Stimulated activated CD4-positive, alpha-beta T cell treated with anti-CD3 and anti-CD28 coated beads, Interleukin-15, amount 100 ng/mL, for 48 hours (primary cell): ENCODE measurements at places on chromosomes 3 and 15.
A peak's percentile ranks its signal among the peaks of the same experiment; 100 is the strongest.

DNA sequence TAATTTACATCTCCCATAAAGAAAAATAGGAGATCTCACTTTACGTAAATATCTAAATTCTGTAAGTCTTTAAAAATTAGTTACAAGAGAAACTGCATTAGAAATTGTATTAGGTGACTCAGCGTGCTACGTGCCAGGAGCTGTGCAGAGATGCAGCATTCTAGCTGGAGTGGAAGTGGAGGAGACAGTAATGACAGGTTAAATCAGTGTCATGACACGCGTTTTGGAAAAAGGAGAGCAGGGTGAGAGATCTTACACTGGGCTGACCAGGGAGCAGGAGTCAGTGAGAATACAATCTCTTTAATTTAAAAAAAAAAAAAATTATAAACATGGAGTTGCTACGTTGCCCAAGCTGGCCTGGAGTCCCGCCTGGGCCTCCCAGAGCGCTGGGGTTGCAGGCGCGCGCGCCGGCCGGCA is 635 bp downstream of the TUBGCP5 start:
- no peak for DNase-seq

GRCh38 chr3:140250010-140250855 is 315.2 kb downstream of the CLSTN2 start:
- DNase-seq = no peak

- no peak for DNase-seq
Measured at GRCh38 chr15:78212546-78213424, 21.6 kb downstream of the ACSBG1 start.

DNA sequence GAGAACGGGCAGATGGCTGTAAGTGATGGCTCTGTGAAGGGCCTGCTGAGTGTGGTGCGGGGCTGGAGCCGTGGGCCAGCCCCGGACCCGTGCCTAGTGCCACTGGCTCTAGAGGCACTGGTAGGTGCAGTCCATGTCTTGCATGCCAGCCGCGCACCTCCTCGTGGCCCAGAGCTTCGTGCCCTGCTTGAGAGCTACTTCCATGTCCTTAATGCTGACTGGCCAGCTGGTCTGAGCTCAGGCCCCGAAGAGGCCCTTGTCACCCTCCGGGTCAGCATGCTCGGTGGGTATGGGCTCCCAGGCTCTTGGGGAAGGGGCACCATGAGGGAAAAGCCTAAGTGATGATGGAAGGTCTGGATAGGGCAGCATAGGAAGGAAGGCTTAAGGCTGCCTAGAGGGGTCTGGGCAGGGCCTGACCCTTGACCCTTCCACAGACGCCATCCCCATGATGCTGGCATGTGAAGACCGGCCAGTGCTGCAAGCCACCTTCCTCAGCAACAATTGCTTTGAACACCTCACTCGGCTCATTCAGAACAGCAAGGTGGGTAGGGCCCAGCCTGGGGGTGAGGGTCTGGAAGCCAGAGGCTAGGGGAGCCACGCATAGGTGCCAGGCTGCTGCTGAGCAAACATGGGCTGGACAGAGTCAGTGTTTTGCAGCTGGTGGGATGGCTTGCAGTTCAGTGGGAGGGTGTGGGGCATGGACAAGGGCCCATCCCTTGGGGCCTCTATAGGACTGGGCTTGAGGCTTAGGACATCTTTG is 12.1 kb downstream of the NBEAL2 start:
- DNase-seq = no peak

DNA sequence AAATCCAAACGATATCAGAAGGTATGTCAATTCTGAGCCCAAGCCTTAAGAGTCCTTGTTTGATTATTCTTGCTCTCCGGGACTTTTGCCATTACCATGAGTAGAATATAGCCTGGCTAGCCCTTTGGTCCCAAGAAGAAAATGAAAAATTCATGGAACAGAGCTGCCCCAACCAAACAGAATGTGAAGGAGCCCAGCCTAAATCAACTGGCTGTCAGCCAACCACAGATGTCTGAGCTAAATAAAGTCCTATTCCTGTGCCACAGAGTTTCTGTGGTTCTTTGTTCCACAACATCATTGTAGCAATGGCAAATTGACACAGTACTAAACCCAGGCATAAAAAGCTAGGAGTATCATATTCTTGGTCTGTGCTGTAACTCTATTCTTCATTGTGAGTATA is 185.2 kb downstream of the CPNE4 start:
- DNase-seq = no peak

- DNase-seq = peak; percentile 91
Measured at GRCh38 chr3:123201557-123202427, at the start of gene SEC22A. SEC22A (plus strand) TSS chr3:123201943; CDS start chr3:123209218, 7,275 bp downstream.

DNA sequence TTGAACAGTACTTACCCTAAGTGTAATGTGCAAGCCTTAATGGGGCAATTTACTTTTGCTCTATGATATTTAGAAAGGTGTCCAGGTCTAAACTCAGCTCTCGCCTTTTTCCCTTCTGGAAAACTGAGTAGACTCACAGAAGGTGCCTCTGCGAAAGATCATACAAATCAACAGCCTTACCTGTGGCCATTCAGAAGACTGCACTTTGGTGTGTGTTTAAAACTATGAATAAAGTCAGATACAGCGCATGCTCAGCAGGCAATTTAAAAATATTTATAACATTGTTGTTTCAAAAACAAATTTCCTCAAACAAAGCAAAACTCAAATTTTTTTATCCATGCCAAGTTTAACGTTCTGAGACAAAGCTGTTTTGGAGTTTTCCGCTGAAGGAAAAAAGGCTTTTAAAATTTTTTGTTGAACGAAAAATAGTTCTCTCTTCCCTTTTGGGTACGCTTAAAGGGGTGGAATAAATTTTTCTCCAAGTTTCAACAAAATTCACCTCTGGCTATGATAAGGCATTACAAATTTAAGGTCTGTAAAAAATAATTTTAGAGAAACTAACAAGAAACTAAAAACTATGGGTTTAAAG is 156.3 kb downstream of the TIGIT start:
- DNase-seq = no peak

DNA sequence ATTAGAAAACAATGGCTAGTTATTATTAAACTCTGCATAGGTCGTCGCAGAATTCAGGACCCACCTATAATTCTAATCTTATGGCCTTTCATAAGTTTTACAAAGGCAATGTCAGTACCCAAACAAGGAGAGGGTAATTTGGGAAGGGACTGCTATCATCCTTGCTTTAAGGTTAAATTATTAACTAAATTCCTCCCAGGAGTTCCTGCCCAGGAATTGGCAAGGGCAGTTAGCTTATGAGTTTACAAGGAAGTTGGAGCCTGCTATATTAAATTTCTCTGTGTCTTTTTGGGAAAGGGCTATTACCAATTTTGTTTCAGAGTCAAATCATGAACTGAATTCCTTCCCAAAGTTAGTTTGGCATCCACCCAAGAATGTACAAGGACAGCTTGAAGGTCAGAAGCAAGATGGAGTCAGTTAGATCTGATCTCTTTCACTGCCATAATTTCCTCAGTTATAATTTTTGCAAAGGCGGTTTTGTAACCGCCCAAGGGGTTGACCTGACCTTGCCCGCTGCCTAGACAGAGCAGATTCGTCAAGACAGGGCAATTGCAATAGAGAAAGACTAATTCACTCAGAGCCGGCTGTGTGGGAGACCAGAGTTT is 45.3 kb upstream of the LHFPL4 start:
- DNase-seq = no peak

DNA sequence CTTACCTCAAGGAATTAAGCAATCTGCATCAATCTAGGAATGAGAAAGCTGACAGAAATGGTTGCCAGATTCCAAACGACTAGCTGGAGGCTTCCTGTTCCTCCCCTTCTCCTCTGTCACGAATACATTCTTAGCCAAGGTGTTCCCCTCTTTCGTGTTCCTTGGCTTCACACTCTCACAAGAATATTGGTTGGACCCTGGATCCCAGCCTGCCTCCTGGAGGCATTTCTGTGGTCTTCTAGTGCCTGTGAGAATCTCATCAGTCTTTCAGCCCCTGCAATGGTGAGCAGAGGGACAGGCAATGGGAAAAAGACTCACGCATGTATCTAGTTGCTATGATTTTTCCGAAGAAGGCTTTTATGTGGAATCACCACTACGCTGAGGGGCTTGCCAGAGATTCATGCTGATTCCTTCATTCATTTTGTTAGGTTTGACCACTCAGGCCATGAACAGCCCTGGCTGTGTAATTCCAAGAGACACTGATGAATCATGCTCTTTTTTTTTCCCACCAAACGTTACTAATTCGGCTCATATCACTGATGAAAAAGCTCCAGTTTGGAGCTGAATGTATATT is 1.6 kb upstream of the P3H2 start:
- DNase-seq = no peak

DNA sequence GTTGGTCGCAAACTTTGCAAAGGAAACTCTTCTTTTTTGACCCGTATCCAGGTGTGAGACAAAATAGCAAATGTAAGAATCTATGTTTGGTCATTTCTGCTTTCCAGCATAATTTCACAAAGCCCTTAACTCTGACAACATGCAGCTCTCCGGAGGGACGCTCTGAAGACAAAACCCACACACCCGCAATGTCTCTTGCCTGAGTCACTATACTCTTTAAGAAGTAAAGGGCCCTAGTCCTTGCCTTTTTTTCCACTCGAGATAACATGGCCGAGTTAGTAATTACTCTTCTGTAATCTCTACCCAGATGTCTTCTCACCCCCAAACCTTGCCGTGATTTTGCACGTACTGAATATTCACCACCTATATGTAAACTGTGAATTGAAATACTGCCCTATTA is 115.7 kb upstream of the ADAMTS9 start:
- DNase-seq = no peak

DNA sequence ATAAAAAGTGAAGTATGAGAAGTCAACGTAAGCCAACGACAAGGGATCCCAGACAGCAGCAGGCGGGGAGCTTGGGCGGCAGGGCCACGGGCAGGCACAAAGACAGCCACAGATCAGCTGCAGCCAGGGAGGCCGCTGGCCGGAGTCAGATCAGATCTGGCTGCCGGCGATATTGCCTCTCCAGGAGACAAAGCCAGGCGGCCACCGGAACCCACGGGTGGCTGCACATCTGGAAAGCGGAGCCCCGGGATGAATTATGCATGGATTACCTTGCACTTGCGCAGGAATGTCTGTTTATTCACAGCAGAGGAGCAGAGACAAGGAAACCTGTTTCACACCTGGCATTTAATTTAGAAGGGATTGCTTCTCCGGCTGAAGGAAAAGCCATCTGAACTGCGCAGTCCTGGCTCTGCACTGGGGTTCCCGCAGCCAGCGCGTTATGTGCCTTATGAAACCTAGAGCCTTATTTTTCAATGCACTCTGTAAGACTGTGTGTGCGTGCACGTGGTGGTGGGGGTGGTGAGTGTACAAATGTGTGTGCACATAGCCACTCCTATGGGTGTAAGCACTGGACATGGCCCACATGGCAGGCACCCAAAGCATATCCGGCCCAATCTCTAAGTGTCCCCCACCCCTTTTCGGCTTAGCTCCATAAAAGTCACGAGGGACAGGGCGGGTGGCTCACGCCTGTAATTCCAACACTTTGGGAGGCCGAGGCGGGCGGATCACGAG is 427.8 kb upstream of the MCTP2 start:
- DNase-seq = no peak

- no peak for DNase-seq
Measured at GRCh38 chr3:66483006-66483405, 17.8 kb downstream of the LRIG1 start.

DNA sequence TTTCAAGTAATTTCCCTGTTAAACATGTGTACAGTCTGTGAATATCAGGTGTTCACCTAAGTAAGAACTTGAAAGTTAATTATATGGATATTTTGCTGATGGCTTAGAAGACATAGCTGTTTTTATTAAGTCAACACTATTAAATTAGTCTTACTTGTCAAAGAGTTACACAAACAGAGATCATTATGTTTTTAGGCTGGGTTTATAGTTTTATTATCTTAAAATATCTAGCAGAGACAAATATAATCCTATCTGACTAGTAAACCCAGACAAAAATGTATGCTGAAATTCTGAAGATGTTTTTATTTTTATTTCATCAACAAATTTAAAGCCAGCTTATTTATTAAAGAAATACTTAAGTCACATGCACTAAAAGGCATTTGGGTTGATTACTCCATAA is 51.2 kb upstream of the CCK start:
- DNase-seq = no peak

- no peak for DNase-seq
Measured at GRCh38 chr15:66941791-66942190, 123.6 kb upstream of the SMAD3 start.

DNA sequence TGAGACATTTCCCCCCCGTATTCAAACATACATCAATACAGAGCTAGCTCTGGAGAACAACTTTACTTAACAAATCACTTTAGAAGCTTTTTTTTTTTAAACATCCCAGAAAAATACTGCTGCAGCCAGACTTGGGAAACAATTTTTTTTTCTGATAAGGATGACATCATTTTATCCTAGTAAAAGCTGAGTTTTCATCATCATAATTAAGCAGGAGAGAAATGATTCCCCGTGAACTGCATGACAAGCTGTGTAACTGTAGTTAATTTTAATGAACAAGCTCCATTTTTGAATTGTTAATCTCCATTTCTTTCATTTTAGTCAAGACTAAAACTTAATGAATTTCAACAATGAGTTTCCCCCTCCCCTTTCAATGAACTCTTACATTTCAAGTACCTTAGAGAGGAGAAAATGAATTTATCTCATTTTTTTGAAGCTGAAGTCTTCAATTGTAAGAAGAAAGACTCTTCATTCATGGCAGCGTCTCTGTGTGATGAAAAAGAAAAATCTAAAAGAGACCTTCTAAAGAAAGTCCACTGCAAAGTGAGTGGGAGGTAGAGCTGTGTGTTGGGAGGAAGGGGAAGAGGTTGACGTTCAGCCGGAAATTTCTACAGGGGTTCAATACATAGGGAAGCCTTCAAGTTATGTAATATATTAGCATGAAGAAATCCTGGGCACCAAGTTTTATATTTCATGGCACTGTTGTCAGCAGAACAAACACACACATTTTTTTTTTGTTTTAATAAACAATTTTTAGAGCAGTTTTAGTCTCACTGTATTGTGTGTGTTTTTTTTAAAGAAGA is 31.7 kb downstream of the HES1 start:
- no peak for DNase-seq

DNA sequence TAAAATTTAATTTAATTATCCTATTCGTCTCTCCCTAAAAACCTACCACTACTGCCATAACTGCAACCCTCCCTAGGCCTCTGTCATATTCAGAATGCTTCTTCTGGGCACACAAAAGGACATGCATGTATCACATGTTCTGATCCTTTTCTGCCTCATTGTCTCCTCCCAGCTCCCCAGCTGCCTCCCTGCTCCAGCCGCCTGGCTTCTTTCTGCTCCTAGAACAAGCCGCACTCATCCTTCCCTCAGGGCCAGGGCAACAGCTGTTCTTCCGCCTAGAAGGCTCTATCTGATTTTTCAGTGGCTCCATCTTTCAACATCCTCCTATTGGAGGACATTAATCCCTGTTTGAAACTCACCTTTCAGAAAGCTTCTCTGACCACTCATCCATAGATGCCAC is 38.6 kb downstream of the TMED3 start:
- DNase-seq = no peak

DNA sequence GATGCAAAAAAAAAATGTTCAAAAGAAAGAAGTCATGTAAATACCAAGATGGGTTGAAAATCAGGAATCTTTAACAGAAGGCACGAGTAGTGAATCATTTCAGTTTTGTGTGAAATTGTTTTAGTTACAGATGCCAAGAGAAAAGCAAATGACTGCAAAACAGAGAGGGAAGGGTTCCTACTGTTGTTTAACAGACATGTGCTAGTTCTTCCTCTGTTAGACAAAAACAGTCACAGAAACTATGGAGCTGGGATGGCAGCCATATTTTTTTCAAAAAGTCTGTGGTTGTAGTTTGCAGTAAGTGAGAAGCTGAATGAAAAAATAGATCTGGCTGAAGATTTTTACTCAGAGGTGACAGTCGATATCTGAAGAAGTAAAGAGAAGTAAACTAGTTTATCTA is 511.9 kb downstream of the ZIC1 start:
- no peak for DNase-seq

GRCh38 chr3:71110385-71111222 is 472.9 kb downstream of the FOXP1 start:
- no peak for DNase-seq
